H9 (cell line): ENCODE measurements at places on chromosomes 12 and 14.

DNA sequence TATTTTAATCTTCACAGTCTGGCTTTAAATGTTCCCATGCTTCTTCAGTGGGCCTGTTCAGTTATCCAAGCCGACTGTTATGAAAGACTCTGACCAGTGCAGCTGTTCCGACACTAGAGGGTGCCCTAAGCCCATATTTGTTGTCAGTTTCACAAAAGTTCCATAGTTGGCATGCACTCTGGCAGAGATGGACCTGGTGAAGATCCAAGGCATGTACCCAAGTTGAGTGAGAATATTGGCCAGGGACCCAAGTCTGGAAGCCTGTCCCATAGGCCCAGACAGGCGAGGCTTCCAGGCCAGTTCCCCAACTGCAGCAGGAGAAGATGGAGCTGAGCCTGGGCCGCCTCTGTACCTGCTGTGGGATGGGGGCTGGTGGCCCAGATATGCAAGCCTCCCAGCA, 27.4 kb upstream of the GUCY2C start:
- peak; percentile 73 for DNase-seq

- DNase-seq = no peak
These were observed 460.1 kb downstream of the NAV3 start for GRCh38 chr12:78290606-78291345.

DNA sequence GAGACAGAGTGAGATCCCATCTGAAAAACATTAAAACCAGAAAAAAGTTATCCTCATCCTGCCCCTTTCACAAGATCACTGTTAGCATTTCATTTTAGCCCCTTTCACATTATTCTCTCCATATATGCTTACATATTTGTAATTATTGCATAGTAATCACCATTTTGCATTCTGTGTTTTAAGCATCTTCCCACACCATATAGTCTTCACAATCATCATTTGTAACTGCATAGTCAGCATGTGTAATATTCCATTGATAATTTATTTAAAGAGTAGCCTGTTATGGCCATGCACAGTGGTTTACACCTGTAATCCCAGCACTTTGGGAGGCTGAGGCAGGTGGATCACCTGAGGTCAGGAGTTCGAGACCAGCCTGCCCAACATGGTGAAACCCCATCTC, 11.8 kb downstream of the PAPLN start:
- no peak for DNase-seq

- no peak for DNase-seq
These were observed 10.3 kb upstream of the LRRC23 start for GRCh38 chr12:6894321-6894720.

DNA sequence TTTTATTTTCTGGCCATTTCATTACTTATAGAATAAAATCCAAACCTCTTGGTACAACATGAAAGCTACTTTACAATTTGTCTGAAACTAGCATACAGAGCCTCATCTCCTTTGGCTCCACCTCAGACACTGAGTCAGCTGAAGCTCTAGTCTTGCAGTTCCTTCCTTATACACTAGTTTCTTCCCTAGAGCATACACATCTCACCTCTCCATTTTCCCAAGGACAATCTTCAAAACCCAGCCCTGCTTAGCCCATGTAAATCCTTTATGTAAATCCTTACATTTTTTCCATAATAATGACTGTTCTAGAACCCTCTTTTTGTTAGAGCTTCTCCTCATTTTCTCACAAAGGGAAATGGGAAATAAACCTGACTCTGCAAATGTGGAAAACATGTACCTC, 463.4 kb downstream of the SLC16A7 start:
- DNase-seq = no peak

DNA sequence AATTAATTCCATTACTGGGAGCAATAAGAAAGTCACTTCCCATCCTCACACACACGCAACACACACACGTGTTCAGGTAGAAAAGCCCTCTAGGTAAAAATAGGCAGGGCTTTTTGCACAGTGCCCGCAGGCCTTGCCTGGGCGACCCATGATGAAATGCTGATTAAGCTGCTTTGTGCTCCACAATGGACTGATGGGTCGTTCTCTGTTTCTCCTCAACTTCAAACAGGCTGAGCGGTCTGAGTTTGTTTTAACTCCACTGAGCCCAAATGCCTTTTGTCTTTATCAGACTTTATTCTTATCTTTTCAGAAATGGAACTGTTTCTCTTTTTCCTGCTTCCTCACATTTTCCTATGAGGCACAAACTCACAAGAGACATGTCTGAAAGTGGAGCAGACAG, 9.4 kb upstream of the DACT1 start:
- DNase-seq = peak; percentile 75

DNA sequence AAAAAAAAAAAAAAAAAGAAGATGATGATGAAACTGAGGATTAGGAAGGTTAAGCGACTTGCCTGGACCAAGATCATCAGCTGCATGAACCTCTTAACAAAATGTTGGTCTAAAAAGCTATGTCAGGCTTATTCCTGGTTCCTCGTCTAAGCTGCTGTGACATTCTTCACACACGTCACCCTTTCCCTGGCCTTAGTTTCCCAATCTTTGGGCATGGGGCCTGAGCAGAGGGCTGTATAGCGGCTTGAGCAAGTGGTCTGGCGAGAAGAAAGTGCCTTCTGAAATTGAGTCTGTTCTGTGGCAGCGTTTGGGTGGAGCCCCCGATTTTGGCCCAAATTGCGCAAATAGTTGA, 58.7 kb upstream of the CCND2 start:
- DNase-seq = no peak

GRCh38 chr14:29757711-29758233, 169.9 kb downstream of the PRKD1 start:
- DNase-seq = no peak

DNA sequence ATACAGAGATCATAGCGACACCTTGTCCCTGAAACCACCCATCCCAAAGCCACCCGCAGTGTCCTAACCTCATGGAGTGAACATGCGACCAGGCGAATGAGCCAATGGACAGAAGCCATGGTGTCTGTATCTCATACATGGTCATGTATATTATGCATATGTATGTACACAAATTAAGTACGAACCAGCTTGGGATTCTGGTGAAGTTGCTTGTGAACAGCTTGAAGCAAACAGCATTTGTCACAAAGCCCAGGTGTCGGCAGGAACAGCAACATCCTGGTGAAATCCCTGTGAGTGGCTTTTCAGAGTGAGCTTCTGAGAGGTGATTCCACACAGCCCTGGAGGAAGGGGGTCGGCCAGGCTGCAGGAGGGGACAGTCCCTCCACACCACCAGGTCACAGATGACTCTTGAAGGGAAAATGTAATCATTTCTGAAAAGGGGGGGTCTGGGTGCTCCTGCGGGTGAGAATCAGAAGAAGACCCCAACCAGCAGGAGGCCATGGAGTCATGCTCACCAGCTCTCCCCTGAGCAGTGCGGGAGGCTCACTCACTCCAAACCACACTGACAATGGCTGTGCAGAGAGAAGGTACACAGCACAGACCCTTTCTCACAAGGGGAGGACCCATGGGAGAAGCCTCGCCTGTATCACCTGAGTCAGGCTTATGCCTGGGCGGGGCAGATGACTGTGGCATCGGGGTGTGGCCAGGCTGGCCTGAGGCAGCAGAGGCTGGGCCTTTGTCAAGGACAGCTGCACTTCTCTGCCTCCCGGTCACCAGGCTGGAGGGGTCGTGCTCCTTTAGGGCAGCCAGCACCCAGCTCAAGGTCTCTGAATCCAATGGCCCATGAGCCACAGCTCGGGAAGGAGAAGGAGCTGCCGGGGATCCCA, 14.3 kb downstream of the CHGA start:
- no peak for DNase-seq

DNA sequence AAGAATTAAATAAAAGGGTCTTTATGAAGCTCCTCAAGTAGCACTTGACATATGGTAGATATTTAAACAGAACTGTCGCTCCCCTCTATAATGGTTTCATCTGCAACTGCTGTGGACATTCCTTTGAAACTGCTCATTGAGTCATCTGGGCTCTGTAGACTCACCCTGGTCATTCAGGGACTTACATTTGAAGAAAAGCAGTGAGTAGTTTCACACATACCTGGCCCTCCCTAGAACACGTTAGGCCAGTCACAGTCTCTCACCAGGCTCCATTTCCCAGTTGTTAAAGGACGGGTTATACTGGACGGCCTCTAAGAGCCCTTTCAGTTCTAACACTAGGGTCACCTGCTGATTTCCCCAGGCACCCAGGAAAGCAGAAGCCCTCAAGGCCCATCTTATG, 217.0 kb downstream of the BCL11B start:
- DNase-seq = no peak

DNA sequence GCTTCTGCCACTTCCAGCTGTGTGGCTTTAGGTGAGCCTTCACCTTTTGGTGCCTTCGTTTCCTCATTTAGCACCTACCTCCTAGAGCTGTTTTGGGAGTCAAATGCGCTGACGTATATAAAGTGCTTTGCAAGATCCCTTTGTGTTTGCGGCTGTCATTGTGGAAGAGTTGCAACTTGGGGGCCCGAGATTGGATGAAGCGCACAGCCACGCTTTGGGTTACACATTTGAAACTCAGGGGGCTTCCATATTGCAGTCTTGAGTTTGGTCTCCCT, 636 bp upstream of the ARL6IP4 start:
- DNase-seq = no peak

DNA sequence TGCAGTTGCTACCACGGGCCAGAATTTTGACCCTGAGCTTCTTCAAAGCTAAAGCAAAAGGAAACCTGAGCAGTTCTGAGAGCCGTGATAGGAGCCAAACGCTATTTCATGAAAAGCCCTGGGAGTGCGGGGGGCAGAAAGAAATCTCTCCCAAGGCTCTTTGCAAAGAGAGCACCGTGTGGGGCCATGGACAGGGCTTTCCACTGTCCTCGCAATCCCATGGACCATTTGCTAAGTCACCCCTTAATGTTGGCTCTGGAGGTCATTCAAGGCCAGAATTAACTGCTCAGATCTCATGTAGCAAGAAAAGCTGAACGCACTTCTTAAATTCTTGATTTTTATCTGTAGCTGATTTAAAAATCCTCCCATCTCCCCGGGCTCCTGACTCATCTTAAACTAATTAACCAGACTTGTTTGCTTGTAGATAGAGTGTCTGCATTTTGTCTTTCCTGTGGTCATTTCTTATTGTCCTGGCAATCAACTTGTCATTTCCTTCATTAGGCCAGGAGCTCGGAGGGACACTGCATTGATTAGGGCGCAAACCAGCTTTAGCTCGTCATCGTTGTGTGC, 24.8 kb downstream of the CLSTN3 start:
- DNase-seq = no peak

DNA sequence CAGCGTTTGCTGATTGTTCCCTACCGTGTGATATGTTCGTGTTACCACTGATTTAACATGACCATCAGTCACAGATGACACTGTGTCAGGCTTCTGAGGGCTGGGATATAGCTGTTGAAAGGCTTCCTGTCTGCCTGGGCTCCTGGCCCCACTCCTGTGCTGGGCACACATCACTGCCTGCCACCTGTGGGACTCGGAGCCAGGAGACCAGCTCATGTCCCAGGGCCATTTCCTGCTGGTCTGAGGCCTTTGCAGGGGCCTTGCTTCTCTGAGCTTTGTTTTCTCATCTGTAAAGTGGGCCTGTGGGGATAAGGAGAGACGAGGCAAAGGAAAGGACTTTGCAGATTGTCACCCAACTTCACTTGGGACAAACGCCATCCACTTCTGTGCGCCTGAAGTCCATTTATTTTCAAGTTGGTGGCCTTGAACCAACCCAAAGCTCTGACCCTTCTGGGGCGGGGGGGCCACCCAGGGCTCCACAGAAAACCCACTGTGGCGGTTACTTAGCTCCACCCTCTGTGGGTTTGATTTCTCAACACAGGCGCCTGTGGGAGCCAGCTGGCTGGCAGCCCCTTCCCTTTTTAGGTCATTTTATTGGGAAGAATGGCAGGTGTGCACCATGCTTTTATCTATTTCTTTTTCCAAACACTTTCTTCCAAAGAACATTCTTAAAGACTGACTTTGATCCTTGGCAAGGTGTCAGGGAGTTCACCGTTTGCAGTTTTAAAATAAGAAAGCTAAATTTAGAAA, 54.1 kb downstream of the BEGAIN start:
- no peak for DNase-seq

DNA sequence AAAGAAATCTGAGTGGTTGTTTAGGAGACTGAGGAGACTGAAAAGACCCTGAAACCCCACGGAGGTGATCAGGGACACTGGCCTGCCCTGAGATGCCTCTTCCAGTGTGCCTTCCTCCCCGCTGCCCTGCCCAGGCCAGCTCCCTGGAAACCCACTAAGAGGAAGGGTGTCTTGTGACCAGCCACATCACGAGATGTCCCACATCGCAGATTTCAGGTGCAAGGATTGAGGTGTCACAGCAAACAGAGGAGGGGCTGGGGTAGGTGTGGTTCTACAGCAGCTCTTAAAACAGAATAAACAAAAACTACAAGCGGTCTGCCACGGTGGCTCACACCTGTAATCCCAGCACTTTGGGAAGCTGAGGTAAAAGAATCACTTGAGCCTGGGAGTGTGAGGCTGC, 184.3 kb upstream of the C14orf180 start:
- DNase-seq = peak; percentile 11

- DNase-seq = peak; percentile 77
These were observed 71.8 kb downstream of the MYRFL start for GRCh38 chr12:69896653-69897381.

DNA sequence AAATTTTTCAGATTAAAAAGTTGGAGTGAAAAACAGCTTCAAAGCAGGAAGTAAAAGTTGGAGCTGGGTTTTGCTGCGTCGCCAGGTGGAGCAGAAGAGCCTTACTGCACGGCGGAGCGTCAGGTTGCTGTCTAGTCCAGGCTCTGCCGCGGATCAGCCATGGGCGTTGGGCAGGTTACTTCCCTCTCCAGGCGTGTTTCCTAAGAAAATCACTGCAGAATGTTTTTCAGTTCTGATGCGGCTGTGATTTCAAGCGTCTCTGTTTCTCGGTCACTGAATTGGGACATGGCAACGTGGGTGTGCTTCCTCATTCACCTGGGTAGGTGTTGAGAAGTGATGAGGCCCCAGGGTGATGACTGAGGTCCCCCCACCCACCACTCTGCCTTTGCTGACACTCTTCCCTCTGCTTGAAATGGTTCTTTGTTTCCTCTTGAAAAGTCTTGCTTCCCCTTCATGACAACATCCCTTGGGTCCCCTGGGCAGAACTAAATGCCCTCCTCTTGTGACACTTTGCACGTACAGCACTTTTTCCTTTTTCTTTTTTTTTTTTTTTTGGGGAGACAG, 7.6 kb downstream of the EVL start:
- no peak for DNase-seq

DNA sequence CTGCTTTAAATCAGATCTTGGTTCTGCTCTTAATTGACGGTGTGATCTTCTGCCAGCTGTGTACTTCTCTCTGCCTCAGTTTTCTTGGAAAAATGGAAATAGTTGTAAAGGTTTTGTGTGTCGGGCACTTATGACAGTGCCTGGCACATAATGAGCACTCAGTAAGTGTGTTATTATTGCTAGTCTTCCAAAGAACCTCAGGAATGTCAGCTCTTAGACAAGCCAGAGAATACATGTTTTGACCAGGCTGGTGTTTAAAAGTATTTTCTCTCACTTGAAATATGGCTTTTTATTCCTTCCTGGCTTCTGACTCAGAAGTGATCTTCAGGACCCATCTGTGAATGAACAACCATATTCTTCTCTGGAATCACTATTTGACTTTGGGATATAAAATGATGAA, 304.1 kb downstream of the SNAPC1 start:
- no peak for DNase-seq

- no peak for DNase-seq
These were observed 41.4 kb downstream of the BORCS5 start for GRCh38 chr12:12398026-12398859.
